ENCODE measurements at places on chromosomes 1 and 21.

DNA sequence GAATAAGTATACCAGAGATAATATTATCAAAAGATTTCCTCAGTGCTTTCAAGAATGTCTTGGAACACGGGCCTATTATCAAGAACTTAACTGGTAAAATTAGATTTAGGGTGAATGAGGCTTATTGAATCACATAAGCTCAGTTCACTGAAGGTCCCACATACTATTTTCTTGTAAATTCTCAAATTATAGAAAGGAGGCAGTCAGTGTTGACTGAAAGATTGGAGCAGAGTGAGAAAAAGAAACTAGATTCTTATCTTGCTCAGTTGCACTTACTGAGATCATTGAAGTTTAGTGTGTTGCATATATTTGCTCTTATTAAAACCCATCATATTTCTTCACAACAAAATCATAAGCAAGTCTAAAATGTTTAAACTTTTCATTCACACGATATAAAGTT, 3.9 kb upstream of the RGS1 start:
- DNase-seq: no peak

GRCh38 chr21:45831991-45832740, 149.4 kb upstream of the COL6A1 start:
- no peak for DNase-seq

- no peak for DNase-seq
These were observed 61.6 kb downstream of the TMCO4 start for GRCh38 chr1:19738076-19738475.

DNA sequence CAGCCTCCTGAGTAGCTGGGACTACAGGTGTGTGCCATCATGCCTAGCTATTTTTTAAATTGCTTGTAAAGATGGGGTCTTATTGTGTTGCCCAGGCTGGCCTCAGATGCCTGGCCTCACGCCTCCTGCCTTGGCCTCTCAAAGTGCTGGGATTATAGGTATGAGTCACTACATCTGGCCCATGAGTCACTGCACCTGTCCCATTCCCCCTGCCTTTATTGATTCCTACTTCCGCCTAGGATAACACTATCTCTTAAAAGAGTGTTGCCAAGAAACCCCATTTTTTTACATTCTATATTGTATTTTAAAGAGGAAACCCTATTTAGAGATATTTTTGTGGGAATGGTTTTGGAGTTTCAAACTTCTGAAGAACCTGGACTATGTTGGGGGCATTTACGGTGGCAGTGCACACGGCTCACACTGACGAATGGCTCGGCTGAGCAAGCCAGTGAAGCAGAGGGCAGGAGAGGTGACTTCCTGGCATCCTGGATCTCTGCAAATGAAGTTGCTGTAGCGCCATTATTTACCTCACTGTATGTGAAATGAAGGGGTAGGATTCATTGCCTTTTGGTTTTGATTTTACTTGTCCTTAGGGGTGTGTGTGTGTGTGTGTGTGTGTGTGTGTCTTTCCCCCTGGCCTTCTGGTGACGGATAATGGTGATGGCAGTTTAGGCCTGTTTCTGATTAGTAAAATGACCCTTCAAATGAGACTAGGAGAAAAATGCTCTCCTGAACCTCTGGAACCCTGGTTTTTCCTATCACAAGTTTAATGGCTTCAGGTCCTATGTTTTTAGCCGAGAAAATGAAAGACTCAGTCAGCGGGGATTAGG, 22.5 kb downstream of the KIF26B start:
- DNase-seq: no peak

GRCh38 chr1:23367451-23367790, 2.2 kb downstream of the ZNF436 start:
- no peak for DNase-seq

- no peak for DNase-seq
These were observed 63.5 kb upstream of the NRIP1 start for GRCh38 chr21:15128267-15128666.

DNA sequence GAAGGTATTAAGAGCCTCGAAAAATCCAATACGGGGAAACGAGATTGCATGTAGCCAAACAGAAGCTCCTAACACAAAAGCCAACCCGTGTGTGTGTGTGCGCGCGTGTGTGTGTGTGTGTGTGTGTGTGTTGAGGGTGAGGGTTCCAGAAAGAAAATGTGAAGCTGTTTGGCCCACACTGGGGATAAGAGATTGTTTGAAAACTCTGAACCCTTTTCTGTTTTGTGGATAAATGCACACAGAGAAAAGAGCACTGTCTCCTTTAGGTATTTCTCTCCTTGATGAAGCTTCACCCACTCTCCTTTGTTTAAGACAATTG, 1.9 kb downstream of the WLS start:
- no peak for DNase-seq

DNA sequence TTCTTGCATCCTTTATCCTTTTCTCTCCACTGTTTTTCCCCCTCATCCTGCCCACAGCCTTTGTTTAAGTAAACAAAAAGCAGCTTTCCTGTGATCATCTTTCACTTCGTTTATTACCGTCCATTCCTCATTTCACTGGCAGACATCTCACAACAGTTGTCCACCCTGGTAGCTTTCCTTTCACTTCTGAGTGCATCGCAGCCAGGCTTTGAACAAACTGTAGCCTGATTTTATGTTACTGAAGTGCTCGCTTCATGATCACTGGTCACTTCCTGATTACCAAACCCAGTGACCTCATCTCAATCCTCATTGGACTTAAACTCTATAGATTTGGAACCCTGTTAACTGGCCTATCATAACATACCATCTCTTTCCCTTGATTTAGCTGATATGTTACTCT, 67.7 kb downstream of the SDCCAG8 start:
- no peak for DNase-seq

- no peak for DNase-seq
These were observed at the start of gene SPRR2A for GRCh38 chr1:153057375-153057774. TSS of gene SPRR2A (minus strand) at chr1:153057512. CDS start at chr1:153056735, 777 bp downstream.

- DNase-seq: no peak
These were observed 6.2 kb downstream of the BARHL2 start for GRCh38 chr1:90710579-90711536.

- DNase-seq: no peak
These were observed 17.0 kb upstream of the HSD3B2 start for GRCh38 chr1:119397986-119398385.

DNA sequence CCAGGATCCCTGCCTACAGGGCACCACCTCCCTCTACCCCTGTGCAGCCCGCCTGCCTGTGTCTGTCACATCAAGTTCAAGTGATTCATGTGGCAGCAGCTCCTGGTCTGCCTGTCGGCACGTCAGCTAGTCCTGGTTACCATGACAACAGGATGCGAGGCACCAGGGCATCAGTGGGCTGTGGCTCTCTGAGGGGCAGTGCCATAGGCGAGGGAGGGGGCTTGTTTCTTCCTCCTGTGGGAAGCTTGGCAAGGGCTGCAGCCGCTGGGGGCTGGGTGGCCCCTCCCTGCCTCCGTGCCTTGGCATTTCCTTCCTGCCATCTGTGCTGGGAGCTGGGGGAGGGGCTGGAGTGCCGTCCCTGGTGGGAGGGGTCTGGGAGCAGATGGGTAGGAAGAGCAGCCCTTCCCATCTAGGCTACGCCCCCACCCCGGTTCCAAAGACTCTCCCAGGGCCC, 43.1 kb downstream of the FOXO6 start:
- no peak for DNase-seq

GRCh38 chr1:15739745-15740144, 2.6 kb upstream of the TMEM82 start:
- no peak for DNase-seq

DNA sequence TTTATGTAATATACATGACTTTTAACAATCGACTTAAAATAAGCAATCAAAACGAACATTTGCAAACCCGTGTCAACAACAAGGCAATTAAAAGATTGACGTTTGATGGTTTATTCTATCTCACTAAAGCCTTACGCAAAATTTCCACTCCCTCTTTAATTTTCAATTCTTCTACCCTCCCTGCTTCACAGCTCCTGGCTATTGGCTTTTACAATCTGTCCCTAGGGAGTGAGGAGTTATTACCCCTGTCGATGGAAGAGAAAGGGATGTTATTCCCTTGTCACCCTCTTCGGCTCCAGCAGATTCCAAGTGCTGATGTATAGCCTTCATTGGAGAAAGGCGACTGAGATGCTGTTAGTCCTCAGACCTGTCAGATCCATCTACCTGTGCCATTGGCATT, 161.3 kb downstream of the ZNF281 start:
- DNase-seq: no peak

GRCh38 chr21:22200378-22201092, 1202.3 kb downstream of the NCAM2 start:
- DNase-seq: no peak

DNA sequence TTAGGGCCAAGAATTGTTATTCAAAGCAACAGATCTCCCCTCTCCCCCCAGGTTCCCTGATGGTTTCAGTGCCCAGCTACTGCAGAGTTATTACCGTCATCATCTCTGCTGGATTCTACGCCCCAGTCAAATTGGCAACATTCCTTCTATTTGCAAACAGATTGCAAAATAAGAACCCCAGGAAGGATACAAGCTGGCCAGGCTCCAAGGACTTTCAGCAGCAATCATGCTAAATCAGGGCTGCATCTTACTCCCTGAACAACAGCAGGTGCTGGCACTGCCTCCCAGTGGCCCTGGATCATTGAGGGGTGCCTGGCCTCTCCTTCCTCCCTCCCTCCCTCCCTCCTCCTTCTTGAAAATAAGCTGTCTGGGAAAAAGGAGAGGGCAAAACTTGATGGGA, 521.6 kb upstream of the BEND5 start:
- no peak for DNase-seq

DNA sequence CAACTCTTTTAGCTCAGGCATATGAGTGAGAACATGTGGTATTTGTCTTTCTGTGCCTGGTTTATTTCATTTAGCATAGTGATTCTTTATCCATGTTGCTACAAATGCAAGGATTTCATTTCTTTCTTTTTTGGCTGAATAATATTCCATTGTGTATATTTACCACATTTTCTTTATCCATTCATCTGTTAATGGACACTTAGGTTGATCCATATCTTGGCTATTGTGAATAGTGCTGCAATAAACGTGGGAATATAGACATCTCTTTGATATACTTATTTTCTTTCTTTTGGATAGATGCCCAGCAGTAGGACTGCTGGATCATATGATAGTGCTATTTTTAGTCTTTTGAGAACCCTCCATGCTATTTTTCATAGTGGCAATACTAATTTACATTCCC, 30.8 kb downstream of the ASB17 start:
- DNase-seq: no peak

DNA sequence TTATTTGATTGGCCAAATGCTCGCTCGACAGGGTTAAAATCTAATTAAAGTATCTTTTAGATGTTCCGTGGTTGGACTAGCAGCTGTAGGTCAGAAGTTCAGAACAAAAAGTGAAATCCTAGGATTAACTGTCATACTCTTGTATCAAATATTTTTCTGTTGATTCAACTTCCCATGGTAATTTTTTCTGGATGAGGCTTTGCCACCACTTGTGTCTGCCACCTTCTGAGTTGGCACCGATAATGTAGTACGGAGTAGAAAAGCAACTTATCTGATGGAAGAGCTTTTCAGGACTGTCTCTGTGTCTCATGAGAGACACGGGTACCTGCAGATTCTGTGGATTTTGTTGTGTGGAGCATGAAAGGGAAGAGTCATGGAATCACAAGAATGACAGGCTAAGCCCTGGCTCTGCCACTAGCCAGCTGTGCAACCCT, 44.6 kb upstream of the CNN3 start:
- DNase-seq: no peak

DNA sequence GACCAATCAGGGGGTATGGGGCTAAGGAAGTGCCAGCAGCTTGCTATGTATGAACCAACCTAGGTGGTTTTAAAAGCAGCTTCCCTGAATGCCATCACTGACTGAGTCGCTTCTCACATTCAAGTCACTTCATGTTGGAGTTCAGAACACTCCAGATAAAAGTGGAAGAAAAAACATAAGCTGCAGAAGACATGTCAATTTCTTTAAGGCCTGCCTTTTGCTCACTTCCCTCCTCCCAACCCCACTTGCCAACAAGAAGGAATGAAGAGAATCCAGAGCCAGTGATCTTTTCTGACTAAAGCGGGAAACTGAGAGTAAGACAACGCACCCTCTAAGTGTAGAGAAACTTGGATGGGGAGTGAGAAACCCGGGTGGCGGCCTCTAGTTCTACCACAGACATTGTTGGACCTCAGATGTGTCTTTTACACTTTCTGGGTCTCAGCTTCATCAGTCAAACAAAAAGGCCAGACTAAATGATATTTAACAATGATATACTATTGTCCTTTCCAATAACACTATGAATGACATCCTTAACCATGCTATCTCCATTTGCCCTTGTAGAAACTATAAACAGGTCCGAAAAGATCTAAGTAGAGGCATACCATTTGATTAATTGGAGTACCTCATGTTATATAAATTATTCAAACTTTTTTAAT, 54.1 kb downstream of the LUZP1 start:
- no peak for DNase-seq

DNA sequence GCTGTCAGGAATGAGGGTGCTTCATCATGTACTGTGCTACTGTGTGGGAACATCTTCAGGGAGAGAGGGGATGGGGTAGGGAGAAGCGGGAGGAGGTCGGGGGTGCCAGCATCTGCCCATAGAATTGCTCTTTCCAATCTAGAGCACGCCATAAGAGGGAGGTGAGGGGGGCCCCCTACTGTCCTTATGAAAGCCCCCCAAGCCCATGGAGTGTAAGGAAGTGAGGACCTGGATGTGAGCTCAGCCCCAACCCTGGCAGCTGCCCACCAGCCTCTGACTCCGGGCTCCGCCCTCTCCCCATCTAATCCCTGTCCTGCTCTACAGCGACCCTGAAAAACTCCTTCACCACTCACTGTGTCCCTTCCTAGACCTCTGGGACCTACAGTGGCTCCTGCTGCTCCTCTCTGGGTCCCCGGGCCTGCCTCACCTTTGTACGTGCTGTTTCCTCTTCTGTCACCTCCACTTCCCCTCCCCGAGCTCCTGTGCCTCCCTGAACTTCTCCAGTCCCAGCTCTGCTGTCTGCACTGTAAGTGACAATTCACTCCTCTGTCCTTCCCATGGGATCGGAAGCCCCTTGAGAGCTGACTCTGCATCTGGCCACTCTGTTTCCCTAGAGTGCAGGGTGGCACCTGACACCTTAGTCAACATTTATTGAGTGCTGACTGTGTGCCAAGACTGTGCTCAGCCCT, 269.4 kb downstream of the PTPRU start:
- DNase-seq: no peak

GRCh38 chr1:47686731-47687630, 249.1 kb downstream of the FOXD2 start:
- DNase-seq: no peak

DNA sequence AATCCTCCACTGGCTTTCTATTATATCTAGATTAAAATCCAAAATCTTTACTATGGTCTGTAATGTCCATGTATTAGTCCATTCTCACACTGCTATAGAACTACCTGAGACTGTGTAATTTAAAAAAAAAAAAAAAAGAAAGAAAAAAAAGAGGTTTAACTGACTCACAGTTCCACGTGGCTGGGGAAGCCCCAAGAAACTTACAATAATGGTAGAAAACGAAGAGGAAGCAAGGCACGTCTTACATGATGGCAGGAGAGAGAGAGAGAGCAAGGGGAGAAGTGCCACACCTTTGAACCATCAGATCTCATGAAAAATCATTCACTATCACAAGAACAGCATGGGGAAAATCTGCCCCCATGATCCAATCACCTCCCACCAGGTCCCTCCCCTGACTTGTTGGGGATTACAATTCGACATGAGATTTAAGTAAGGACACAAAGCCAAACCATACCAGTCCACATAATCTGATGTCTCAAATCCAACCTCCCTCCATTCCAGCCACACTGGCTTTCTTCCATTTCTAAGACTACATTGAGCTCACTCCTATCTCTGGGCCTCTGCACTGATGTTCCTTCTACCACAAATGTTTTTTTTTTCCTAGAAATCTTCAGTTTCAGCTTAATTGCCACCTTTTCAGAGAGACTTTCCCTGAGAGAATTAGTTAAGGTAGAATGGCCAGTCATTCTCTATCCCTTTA, 92.4 kb downstream of the EIF4G3 start:
- no peak for DNase-seq

- no peak for DNase-seq
These were observed 345 bp downstream of the SLX9 start for GRCh38 chr21:44940116-44940631.
